NCI-H748 treated with DMSO at 0.1 percent for 48 hours (cell line): ENCODE measurements at places on chromosomes 7 and 10.
A peak's percentile ranks its signal among the peaks of the same experiment; 100 is the strongest.

- no peak for DNase-seq
Observed at GRCh38 chr10:5691786-5692185, 7.1 kb downstream of the TASOR2 start.

DNA sequence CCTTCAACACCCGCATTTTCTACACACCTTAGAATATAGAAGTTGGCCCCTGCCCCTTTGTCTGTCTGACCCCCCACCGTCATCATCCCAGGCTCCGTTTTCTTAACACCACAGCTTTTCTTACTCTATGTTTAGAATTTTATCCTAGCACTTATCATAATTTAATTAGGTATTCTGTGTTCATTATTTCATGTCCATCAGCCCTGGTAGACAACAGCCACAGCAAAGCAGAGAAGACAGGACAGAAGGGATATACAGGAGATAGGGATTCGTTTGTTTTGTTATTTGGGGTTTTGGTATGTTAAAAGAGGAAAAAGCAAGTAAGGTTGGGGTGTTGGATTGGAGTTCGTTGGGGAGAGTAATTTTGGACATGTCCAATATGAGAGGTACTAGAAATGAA lies 48.8 kb downstream of the ITGA8 start:
- DNase-seq, result no peak

DNA sequence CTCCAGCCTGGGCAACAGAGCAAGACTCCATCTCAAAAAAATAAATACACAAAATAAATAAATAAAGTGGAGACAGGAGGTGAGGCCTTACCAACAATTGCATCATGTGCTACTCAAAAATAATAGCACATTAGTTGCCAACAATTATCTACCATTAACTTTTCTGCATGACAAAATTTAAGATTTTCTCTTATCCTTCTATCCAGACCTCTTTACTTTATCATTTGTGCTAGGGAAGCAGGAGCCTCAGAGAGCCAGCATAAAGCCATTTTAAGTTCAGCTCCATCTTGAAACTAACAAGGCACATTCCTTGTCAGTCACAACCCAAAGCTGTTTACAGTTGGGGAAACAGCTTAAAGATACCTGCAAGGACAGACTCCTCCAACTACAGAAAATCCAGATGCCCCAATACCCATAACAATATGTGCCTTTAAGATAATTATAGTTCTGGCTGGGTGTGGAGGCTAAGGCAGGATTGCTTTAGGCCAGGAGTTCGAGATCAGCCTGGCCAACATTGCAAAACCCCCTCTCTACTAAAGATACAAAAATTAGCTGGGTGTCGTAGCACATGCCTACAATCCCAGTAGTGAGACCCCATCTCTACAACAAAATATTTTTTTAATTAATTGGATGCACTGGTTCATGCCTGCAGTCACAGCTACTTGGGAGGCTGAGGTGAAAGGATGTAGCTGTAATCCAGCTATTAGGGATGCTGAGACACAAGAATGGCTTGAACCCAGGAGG lies 2.2 kb upstream of the AP1S1 start:
- no peak for DNase-seq

DNA sequence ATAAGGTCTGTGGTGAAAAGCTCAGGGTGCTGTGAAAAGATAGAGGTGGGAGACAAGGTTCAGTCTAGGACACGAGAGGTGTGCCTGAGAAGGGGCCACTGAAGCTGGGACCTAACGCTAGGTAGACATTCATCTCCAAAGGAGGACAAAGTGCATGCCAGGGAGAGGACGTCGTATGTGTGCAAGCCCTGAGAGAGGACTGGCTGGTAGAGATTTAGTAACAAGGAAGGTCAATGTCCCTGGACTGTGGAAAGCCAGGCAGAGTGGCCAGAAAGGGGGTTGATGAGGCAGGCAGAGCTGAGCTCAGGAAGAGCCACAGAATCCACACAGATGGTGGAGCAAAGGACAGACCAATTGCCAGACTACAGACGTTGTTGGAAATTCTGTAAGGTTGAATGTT lies 817.6 kb downstream of the CCSER2 start:
- DNase-seq, result no peak

GRCh38 chr7:115840702-115841101 lies 189.9 kb downstream of the TFEC start:
- no peak for DNase-seq

DNA sequence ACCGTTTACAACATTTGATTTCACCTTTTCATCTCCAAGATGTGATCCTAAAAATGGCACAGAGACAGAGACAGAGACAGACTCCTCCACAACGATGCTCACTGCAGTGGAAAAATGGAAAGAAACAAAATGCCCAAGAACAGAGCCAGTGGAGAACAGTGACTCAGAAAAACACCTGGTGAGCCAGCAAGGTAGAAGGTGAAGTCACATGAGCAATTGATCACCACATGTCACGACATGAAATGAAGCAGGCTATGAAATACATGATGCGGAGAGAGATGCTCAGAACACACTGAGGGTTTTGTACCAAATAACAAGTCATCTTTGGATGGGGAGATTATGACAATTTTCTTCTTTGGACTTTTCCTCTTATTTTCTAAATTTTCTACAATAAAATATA lies 3.5 kb downstream of the MSMB start:
- no peak for DNase-seq

- DNase-seq, result no peak
Observed at GRCh38 chr7:50781381-50782293, 1.1 kb downstream of the GRB10 start.

DNA sequence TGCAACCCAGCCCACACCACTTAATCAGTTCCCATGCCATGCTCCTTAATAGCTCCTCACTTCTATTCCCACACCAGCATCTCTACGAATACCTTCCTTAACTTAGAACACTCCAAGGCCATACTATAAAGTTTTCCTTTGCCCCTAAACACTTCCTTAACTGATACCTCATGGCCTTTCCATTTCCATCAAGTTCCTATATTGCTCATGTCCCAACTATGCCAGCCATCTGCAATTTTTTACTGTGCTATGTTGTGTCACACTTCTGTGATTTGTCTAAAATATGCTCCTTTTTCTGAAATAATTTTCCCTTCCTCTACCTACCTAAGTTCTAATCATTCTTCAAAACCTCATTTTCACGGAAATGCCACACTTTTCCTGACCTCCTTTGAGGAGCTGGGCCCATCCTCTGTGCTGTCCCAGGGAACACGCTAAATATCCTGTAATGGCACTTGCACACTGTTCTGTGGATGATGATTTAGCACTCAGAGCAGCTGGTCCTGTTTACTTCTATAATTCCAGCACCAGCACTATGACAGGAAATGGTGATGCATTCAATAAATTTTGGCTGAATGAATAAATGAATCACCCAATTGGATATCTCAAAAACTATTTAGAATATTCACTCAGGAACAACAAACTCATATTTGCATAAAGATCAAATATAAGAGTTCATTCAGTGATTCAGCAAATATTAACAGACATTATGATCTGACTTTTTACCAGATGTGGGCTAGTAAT lies 266.5 kb upstream of the HGF start:
- DNase-seq, result no peak

- no peak for DNase-seq
Observed at GRCh38 chr7:99188221-99188620, 19.7 kb downstream of the KPNA7 start.

DNA sequence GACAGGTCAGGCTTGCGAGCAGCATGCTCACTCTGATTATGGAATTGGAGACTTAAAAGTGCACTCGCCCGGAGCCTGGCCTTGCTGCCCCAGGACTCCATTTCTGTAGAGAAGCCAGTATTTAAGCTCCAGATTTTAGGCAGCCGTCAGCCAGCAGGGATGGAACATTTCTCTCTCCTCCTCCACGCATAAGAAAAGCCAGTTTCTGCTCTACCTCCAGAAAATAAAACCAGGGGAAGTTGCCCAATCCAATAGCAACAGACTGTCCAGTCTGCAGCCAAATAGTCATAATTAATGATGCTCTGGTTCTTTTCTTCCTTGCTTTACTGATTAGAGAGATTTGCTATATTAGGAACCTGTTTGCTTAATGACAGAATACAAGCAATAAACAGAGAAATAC lies 203.2 kb downstream of the GFRA1 start:
- no peak for DNase-seq

GRCh38 chr10:81564143-81564542 lies 310.9 kb upstream of the NRG3 start:
- DNase-seq, result no peak

DNA sequence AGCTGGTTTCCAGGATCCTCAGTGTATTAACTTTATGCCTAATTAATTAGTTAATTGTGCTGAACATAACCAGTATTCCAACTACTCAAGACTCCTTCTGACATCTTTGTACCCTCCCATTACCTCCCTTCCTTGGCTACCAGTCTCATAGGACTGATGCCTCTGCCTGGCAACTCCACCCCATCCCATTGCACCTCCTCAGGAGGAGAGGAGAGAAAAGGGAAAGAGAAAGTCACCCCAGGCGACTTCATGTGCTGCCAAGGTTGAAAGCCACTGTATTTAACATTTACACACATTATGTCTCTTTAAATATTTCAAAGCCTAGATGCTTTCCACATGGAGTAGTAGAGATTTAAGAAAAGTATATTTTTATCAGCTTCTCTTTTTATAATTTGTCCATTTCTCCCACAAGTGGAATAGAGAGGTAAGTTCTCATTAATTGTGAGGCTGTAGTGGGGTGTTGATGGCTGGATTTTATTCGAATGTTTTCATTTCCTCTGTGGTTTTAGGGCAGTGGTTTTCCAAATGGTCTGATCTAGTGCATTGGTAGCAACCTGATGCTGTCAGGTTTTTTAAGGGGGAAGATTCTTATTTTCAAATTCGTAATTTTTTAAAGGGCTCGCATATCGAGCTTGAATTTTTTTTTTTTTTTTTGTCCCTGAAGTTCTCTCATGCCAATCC lies 148.0 kb downstream of the BICC1 start:
- no peak for DNase-seq

- DNase-seq, result no peak
Observed at GRCh38 chr7:47337531-47337930, 244.4 kb downstream of the TNS3 start.

GRCh38 chr10:128475686-128476367 lies 349.6 kb upstream of the MKI67 start:
- no peak for DNase-seq

DNA sequence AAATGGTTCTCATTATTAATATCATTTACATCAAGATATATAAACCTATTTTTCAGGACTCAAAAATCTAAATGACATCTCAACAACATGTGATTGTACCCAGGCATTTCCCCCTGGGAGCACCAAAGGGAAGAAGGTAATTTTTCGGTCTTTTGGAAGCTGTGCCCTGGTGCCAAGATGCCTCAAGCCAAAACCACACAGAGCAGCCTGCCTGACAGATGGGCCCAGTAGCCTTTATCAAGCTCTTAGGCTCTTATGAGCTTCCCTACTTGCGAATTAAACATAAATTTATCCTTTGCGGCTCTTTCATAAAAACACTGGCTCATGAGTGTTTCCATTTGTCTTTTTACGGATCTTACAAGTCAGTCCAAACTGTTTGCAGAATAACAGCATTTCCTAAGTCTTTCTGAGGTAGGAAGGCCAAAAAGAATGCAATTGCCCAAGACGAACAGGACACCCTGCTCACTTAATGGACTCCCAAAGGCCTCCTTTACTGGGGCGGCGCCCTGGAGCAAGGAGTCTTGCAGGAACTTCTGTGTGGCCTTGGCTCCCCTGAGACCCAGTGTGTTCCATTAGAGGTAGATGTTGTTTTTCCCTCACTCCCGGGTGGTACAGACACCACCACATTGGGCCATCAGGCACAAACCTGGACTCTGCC lies 4.1 kb upstream of the RASSF4 start:
- no peak for DNase-seq

GRCh38 chr10:3231951-3232730 lies 59.6 kb upstream of the PITRM1 start:
- no peak for DNase-seq

- DNase-seq, result no peak
Observed at GRCh38 chr7:83347945-83348444, 185.3 kb upstream of the PCLO start.

- DNase-seq, result no peak
Observed at GRCh38 chr7:51033727-51034520, 251.2 kb upstream of the GRB10 start.

DNA sequence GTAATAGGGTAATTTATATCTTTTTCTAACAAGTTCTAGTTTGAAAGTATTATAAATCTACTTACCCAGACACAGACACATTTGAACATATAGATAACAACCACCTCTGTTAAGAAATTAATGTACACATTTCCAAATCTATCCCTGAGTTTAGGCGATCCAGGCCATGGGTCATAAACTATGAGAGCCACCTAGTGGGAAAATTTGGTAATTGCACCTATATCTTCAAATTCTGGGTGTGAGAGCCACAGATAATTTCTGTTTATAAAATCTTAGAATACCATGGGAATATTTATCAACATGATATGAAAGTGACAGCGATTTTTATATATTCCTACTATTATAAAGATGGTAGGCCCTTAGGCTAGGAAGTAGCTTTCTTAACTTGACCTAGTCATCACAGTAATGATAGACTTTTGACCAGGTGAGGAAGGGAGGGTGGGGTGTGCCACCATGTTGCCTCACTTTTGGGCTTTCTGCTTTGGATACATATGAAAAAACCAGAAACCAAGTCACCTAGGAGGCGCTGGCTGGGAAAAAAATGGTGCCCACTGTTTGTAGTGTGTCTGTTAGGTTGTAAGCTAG lies 8.0 kb upstream of the EPHA1 start:
- DNase-seq, result peak; percentile 58

- no peak for DNase-seq
Observed at GRCh38 chr7:111057066-111057465, 33.9 kb upstream of the LRRN3 start.

- DNase-seq, result no peak
Observed at GRCh38 chr10:86848747-86849146, 92.3 kb downstream of the BMPR1A start.
